CD4-positive, alpha-beta T cell treated with Interleukin-12 subunit alpha and Interleukin-12 subunit beta, for 1 hour (primary cell): ENCODE measurements at places on chromosomes 2 and 18.

GRCh38 chr2:71747559-71747958 lies 294.2 kb downstream of the DYSF start:
- no peak for DNase-seq

- no peak for DNase-seq
Observed at GRCh38 chr2:134074619-134075018, 179.3 kb upstream of the MGAT5 start.

DNA sequence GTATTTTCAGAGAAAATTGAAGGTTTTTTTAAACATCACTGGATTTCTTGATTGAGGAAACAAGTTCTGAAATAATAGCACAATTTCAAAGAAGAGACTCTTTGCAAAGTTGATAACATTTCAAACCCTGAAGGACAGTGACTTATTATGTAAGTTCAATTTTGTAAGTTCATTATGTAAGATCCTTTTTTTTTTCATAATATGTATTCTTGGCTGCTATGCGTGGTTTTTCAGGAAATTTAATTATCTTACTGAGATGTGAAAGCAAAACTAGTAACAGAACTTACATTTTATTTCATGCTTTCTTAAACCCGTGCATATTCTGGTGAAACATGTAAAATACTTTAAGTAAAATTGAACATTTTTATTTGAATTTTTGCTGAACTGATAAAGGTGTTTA lies 65.4 kb downstream of the RIF1 start:
- no peak for DNase-seq

- no peak for DNase-seq
Observed at GRCh38 chr18:25459814-25460213, 107.8 kb upstream of the ZNF521 start.

DNA sequence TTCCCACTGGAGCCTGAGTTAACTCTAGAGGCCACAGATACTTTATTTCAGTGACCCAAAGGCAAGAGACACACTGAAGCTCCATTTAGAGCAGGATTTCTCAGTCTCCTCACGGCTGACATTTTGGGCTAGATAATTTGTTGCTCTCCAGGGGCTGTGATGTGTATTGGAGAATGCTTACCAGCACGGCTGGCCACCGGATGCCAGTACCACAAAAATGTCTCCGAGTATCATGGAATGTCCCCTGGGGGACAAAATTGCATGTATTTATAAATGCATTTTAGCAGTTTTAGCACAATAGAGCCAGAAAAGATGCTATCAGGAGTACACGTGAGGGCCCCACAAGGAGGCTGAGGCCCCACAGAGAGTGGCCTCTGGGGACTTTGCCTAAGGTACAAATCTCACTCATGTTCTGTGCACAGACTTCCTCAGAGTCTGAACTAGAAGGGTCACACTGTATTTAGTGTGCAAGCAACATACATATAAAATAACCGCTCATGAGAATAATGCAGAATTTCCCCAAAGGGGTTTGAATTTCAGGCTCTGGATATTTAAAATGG lies 20.5 kb upstream of the DCC start:
- no peak for DNase-seq

- DNase-seq, result no peak
Observed at GRCh38 chr18:26471027-26471426, 77.3 kb downstream of the KCTD1 start.

- no peak for DNase-seq
Observed at GRCh38 chr18:38698088-38698487, 1132.5 kb upstream of the CELF4 start.

DNA sequence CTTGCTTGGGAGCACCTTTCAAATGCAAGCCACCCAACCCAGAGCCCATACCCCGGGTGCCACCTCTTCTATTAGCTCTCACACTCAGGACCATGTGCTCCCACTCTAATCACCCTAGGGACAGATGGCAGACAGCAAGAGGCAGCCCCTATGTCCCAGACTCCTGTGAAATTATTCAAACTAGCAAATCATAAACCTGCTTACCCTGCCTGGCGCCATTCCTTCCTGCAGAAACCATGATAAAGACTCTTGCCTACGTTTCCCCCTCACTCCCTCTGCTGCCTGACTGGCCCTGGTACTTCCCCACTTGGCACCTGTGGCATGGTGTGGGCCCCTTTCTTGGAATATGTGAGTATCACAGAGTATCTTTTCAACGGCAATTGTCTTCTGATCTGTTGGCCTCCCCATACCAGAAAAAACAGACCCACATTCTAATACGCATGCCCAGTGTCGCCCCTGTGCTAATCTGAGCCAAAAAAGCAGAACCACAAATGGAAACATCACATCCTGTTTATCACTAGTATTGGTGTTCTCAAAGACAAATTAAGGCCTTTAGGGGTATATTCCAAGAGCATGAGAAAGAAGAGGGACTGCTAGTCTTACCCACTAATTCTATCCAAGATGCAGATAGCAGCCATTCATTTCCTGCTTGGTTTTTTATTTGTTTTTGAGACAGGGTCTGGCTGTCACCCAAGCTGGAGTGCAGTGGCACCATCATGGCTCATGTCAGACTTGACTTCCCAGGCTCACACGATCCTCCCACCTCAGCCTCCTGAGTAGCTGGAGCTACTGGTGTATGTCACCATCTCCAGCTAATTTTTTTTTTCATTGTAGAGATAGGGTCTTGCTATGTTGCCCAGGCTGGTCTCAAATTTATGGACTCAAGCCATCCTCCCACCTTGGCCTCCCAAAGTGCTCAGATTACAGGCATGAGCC lies 44.1 kb upstream of the TTC39C start:
- peak; percentile 84 for DNase-seq

DNA sequence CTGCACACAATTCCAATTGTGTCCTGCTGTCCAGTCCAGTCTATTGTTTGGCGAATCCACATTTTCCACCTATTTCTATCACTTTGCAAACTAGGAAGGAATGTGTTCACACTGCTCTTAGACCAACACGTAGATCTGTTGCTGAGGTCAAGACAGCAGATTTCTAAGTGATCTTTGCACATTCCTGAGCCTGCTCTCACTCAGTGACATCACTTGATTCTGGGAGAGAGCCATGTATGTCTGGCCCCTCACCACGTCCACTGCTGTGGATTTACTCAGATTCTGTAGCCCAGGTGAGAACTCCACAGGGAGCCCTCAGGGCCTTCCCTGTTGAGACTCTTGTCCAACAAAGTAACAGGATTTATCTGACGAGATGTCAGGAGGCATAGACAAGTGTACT lies 317.2 kb downstream of the TSN start:
- DNase-seq, result no peak

DNA sequence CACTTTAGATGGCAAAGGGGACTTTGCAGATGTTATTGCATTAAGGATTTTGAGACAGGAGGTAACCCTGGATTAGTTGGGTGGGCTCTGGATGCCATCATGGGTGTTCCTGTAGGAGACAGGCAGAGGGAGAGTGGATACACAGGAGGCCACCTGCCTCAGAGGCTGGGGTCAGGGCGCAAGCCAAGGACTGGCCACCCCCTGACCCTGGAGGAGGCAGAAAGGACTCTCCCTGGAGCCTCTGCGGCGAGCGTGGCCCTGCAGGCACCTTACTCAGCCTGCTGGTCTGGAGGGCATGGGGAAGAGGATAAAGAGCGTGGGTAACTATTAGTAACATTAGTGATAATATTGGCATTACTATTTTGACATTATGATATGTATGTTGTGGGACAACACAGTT lies 21.6 kb upstream of the OTOS start:
- no peak for DNase-seq

GRCh38 chr2:70525032-70525431 lies 28.6 kb downstream of the TGFA start:
- DNase-seq, result no peak

DNA sequence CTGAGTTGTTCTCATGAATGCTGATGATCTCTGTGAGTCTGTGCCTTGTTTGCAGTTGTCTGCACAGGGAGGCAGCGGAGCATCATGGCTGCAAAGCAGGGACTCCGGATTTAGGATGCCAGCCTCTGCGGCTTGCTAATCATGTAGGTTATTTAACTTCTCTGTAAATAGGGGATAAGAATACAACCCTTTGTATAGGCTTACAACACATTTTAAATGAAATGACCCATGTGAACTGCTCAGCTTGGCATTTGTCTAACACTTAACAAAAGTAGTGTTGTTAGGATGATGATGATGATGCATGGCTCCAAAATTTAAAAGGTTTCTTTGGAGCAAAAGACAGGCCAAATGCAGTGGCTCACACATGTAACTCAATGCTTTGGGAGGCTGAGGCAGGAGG lies 19.4 kb downstream of the DYTN start:
- DNase-seq, result no peak

DNA sequence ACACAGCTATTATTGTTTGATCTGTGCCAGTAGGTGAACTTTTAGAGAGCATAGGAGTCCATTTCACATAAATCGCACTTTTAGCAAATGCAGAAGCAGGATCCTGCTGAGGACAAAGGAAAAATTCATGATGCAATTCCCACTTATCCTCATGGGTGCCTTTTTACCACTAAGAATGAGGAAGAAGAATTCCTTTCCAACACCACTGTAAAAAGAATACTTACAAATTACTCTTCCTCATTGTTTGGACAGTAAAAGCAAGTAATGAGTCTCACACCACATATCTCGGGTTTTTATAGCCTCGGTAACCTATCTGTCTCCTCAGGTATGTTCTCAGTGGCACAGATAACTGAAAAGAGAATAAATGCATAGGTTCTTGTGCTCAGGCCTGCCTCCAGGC lies 238.5 kb downstream of the MTX2 start:
- DNase-seq, result no peak

DNA sequence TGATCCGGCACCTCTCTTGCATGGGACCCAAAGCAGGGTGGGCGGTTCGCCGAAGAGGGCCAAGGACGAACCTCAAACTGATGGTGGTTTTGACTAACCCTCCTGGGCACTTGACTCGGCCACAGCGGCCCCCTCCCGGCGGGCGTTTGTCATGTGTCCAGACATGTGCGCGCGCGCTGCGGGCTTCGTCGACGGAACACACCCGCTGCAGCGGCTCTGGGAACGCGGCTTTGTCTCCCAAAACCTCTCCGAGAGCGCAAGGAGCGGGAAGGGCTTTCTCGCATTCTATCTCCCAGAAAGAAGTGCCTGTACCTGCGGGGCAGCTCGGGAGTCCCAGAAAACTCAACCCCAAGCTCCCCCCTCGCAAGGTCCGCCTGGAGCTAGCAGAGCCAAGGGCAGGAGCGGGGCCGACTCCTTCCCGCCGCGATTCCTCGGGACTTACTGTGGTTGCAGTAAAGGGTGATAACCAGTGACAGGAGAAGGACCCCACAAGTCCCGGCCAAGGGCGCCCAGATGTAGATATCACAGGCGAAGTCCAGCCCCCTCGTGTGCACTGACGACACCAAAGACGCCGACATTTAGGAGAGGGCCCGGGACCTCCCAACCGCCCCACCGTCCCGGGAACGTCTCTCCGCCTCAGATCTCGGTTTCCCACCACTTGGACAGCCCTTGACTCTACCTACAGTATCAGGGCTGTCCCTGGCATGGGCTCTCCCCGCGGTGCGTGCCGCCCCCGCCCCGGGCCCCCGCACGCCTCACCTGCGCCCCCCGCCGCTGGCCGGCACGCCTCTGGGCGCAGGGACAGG lies 1.6 kb downstream of the CD8A start:
- DNase-seq, result peak; percentile 41

- DNase-seq, result no peak
Observed at GRCh38 chr2:186544255-186544675, 45.6 kb upstream of the ITGAV start.

GRCh38 chr2:178891265-178891958 lies 84.2 kb upstream of the TTN start:
- peak; percentile 58 for DNase-seq

GRCh38 chr18:40056079-40056692 lies 1898.8 kb upstream of the PIK3C3 start:
- DNase-seq, result no peak

DNA sequence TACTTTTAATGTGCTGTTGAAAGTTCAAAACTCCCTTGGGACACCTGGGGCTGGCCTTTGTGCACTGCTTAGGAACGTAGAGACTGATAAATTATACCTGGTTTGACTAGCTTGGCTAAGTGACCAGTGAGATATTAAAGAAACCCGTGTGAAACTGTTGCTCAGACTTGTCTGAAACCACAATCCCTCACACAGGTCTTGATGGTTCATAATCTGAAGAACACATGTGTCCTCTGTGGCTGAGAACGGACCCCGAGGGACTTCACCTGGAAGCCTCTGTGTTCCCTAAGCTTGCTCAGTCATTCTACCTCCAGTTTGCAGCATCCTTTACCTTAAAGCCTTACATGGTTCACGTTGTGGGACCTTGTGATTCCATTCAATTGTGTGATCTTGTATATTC lies 218.8 kb downstream of the CBLN2 start:
- DNase-seq, result no peak

DNA sequence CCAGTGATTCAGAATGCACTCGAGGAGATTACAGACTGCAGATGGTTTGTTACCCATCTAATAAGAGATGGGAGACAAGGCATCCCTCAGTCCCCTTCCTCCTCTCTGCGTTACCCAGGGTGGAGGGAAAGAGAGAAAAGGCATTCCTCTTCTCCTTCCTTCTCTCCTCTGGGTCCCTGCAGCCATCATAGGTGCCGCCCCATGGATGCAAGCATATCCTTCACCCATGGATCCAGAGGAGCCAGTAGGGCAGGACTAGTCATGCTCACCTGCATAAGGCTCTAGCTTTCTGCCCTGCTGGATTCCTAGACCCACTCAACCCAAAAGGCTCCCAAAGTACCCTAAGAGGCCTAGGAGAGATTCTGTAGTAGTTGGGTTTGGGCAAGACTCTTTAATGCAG lies 20.4 kb downstream of the CMPK2 start:
- peak; percentile 19 for DNase-seq

- DNase-seq, result no peak
Observed at GRCh38 chr2:207408086-207408794, 121.5 kb upstream of the CREB1 start.

- DNase-seq, result no peak
Observed at GRCh38 chr2:74457129-74457548, 1.1 kb upstream of the WBP1 start.

DNA sequence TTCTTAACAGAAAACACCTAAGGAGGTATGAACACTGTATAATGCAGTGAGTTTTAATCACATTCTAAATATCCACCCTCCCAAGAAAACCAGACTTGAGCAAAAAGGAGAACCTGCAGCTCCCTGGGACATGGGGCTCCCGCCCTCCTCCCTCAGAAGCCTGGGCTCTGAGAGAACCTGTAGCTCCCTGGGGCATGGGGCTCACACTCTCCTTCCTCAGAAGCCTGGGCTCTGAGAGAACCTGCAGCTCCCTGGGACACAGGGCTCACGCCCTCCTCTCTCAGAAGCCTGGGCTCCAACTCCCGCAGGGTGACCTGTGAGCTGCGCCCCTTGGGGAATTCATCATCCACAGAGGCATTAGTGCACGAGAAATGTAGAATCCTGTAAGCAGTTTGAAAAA lies 222.9 kb downstream of the SNTG2 start:
- DNase-seq, result no peak
